ENCODE measurements at places on chromosomes 12 and 14.

GRCh38 chr14:20524027-20524426, 18.7 kb downstream of the RNASE10 start:
- no peak for DNase-seq

DNA sequence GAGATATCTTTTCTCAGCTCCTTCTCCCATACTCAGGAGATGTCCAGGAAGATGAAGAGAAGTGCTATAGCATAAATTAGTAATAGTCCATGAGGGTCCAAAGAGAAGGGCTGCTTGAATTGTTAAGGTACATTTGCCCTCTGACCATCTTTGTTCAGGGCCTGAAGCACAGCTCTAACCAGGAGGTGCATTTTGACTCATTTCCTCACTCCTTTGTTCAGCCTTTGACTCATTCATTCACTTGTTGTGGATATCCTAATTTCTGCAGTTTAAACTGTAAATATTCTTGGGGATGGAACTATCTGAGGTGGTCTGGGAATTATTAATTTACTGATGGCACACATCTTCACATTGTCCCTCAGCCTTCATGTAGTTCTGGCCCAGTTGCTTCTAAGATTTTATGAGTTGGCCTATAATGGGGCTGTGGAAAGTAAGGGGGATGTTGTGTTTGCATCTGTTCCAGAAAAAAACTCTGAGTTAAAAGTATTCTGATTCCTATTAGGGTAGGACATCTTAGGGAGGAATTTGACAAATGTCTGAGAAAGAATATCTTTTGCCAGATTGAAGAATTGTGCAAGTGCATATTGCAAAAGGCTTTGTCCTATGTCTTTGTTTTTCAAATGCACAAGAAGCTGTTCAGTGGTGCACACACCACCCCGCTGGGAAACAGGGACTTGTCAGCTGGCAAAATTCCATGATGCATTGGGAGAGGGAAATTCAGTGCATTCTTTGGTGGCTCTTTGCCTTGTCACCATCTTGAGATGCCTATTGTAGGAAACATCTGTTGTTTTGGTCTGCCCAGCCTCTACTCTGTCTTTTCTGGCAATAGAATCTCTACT, 22.1 kb downstream of the SMOC1 start:
- no peak for DNase-seq

- no peak for DNase-seq
Observed at GRCh38 chr12:76533331-76533730, 26.2 kb downstream of the OSBPL8 start.

DNA sequence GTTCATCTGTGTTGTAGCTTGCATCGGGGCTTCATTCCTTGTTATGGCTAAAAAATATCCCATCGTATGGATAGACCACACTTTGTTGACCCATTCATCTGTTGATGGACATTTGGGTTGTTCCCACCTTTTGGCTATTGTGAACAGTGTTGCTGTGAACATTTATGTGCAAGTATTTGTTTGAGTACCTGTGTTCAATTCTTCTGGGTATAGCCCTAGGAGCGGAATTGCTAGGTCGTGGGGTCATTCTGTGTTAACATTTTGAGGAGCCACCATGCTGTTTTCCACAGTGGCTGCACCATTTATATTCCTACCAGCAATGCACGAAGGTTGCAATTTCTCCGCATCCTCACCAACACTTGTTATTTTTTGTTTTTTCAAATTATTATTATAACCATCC, 23.0 kb upstream of the NCOR2 start:
- no peak for DNase-seq

DNA sequence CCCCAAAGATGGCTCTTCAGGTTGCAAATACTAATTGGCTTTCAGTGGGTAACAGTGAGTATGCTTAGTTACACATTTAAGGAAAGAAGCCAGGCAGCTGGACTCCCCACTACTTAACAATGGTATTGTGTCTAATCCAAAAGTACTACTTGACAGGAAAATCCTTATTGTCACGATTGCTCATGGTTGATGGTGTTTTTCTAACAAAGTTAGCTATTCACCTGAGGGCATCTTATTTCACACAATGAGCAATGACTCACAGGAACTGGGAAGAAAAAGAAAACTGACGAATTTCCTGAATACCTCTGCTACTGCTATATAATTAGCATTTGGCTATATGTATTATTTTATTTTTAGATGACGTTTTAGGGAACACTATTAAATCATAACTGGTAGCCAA, 33.4 kb upstream of the ALG10 start:
- no peak for DNase-seq

DNA sequence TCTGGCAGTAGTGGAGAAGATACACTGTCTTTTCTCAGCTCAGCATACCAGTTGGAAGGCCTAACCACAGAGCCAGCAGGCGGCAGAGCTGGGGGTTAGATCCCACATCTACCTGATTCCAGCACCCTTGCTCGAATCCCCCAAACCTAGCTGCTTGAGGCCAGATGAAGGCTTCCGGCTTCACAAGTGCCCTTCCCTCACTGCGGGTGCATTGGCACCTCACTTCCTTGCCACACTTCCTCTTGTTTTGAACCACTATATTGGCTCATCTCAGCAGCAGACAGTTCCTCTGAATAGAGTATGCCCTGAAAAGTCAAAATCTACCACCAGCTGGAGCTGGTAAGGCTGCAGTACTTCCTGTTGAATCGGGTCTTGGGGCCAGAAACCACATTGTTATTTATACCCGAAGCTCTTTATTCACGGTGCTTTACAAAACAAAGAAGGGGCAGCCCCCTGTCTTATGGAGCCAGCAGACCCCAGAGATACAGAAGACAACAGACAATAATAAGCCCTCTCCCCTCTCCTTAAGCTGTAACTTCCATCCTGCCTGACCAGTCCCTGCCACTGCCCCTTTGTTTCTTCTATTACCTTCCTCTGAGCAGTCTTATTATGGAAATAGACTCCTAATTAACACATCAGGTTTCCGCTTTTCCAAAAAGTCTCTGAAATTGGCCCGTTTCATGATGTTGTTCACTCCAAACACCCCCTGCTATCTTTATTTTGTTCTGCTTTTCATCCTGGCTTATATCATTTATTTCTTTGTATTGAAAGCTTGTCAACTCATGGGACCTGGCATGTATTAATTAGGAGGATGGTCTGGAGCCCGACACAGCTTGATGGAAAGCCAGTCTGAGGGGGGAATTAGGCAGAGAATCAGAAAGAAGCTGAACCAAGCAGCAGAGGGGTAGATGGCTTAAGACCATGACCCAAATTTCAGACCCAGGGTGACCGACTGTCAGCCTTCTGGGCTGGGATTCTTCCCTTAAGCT, 233.5 kb downstream of the EFCAB11 start:
- peak; percentile 88 for DNase-seq

GRCh38 chr12:50690925-50691324, 73.0 kb upstream of the ATF1 start:
- no peak for DNase-seq

GRCh38 chr12:12582895-12583303, 20.2 kb upstream of the DUSP16 start:
- no peak for DNase-seq

GRCh38 chr14:77579780-77580179, 36.7 kb downstream of the SPTLC2 start:
- DNase-seq, result no peak

DNA sequence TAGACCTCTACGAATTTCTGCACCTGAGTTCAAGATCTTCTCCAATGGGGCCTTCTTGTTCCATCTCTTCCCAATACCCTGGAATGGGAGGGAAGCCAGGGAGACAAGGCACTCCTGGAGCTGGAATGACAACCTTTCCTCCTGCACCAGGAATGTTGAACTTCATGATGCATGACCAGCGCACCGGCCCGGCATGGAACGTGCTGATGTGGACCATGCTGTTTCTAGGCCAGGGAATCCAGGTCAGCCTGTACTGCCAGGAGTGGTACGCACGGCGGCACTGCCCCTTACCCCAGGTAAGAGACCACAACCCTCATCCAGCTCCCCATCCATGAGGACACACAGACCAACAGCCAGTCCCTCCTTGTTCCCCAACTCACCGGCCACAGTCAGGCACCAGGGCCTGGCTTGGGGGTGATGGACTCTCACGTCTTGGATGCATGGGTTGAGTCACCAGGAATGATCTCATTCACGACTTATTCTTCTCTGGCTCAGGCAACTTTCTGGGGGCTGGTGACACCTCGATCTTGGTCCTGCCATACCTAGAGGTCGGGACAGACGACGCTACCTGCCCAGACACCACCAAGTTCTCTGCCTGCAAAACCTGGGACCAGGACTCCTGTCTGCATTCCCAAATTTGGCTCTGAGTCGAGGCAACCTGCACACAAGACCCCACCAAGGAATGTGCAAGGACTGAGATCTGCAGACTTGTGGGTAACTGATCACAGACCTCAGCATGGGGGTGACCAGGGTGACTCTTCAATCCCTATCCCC, 20.5 kb downstream of the SOAT2 start:
- DNase-seq, result no peak

DNA sequence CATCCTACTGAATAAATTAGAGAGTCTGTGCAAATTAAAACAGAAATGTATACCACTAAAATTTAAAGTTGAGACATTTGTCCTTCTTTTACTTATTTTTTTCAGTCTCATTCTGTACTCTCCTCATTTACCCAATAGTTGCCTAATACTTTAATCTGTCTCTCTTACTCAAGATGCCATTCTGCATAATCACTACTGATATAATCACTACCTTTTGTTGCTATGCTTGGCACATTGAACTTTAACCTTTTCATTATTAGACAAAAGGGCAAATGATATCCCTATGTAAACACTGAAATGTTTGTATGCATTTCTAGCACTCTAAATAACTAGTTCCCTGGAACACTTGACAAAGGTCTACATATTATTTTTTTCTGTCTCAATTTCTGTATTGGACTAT, 1108.3 kb upstream of the FLRT2 start:
- no peak for DNase-seq

GRCh38 chr14:71959055-71959454, 26.8 kb downstream of the RGS6 start:
- DNase-seq, result no peak

GRCh38 chr14:85418721-85419120, 111.2 kb upstream of the FLRT2 start:
- DNase-seq, result no peak

- no peak for DNase-seq
Observed at GRCh38 chr14:80627745-80628144, 313.8 kb downstream of the CEP128 start.

All from CD4-positive, alpha-beta T cell treated with Interleukin-10 for 1 hour (primary cell).